WTC11 (cell line): ENCODE measurements at places on chromosomes 3 and 15. TPM values are rescaled to one million over a fixed set of nuclear protein-coding genes. Genes with fewer than 3 reads are reported as not detected.

The BFSP2 gene
- total RNA-seq: 0.44 TPM in 1 of 3 replicates, not detected in the others

The FANCD2OS gene
- total RNA-seq: not detected in 3 replicates

The LYZL4 gene
- not detected in 3 replicates for total RNA-seq

The CHDH gene
- total RNA-seq: 9.5 to 11.7 TPM (median 10.6 TPM) in 3 replicates

The COLQ gene
- total RNA-seq: 1.2 to 2.2 TPM (median 1.8 TPM) in 3 replicates

The IL20RB gene
- 2.3 to 3.1 TPM (median 2.4 TPM) in 3 replicates for total RNA-seq

The TMEM207 gene
- not detected in 3 replicates for total RNA-seq

The FBXL2 gene
- 2.6 to 2.9 TPM (median 2.8 TPM) in 3 replicates for total RNA-seq

The SLC22A13 gene
- 0.16 to 0.42 TPM (median 0.30 TPM) in 3 replicates for total RNA-seq

The PLA2G4B gene
- total RNA-seq: 5.5 to 11.0 TPM (median 7.9 TPM) in 3 replicates

DNA sequence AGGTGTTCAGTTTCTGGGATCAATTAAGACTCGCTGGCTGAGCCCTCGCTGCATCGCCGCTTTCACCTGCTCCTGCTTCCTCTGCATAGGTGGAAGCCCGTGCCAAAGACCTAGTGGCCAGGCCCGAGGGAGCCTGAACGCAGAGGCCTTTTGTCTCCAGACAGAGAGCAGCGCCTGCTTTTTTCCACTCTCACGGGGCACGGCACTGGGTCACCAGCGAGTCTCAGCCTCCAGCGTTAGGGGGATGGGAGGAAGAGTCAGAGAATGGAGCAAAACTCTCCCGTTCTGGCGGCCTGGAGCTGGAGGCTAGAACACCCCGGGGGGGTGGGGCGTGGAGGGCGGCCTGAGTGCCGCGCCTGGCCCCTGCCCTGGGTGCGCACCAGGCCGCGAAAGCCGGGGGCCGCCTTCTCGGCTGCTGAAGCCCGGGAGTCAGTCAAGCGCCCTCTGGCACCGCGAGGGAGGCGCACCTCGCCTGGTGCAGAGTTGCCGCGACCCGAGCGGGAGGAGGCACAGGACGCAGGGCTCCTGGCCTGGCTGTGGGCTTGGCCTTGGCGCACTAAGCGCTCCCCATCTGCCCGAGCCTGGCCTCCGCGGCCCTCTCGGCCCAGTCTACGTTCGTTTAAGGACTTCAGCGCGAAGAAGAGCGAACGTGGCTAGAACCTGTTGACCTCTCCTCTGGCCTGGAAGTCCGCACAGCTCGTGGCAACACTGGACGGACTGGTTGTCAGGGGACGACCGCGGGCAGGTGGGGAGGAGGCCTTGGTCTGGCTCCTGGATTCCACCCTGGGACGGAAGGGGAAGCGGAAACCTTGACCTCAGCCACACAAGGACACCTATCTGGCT, 21.5 kb downstream of the NR2F2 start:
- DNase-seq: peak; percentile 61

DNA sequence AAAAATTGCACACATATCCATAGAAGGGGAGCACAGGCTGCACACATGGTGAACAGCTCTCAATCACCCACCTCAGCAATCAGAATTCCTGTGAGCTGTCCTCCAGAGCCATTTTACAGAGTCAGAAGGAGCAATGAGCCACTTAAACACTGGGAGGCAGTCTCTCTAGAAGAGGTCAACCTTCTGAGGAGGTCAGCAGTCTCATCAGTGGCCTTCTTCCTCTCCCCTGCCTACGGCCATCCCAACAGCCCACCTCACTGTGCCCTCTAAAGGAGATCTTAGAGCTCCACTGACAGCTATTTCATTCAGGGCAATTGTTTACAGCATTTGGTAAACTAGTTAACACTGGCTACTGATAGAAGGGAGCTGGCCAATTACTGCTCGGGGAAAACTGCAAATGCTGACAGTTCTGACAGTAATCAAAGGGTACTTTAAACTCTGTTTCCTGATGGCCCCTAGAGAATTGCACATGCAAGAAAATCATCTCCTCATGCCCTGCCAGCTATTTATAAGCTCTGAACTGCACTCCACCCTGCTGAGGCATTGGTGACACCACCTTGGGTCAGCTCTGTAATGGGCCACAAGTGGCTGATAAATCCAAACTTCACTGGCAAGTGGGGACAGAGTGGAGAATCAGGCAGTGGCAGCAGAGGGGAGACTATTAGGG, 42.1 kb upstream of the TSPAN3 start:
- no peak for DNase-seq

GRCh38 chr3:86793786-86794185, 197.2 kb downstream of the VGLL3 start:
- DNase-seq: no peak

GRCh38 chr3:138443091-138443490, 8.7 kb downstream of the ESYT3 start:
- DNase-seq: no peak

DNA sequence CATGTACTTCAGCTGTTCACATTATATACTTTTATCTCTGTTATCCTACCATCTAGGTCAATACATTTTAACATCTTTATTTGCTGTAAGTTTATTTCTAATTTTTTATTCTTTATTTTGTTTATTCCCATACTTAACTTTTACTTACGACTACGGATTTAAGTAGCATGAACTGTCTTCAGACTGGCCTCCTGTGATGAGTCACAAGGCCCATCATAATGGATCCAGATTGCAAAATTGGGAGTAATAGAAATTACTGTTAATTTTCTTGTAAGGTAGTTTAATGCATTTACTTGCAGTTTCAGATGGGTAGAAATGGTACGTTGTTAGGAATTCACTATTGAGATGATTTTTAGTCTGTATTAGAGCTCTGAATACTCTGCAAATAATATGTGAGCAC, 45.9 kb downstream of the PPARG start:
- DNase-seq: no peak

DNA sequence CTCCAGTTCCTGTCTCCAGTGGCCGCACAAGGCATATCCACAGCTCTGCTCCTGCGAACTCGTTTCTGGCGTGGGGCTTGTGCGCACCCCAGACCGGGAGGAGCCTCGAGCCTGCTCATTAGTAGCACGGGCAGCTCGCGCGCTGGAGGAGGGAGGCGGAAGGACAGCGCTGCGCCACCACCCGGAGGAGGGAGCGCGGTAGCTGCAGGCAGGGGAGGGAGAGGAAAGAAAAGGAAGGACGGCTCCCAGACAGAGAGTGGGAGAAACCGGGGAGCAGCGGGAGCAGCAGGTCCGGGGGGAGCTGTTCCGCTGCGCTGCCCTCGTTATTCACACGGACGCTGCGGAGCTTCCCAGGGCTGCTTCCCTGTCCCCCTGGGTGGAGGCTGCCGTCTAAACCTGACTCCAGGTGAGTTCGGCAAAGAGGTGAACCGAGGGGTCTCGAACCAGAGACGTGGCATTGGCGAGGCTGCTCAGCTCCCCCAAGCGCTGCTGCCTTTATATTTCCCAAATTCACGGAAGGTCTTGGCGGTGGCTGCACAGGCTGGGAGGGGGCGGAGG, 121.3 kb upstream of the ZNF717 start:
- DNase-seq: peak; percentile 87

GRCh38 chr15:78726870-78727551, 84.3 kb downstream of the ADAMTS7 start:
- DNase-seq: peak; percentile 93

GRCh38 chr15:29986946-29987345, 95.8 kb upstream of the GOLGA8J start:
- no peak for DNase-seq

DNA sequence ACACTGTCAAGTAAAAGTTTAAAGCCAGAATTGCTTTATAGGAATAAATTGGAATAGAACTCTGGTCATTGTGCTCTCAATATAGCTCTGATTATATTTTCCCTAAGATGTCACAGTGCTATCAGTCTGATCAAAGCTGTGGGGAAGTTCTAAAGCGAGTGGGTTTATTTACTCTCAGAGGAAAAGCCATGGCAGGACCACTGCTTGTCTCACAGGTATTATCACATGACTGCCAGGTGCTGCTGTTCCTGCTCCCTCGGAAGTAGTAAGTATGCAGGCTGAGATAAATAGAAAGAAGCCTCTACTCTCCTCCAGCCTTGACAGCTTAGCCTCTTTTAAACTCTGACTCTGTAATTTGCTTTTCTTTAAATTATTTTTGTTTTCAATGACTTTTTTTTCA, 49.1 kb upstream of the UTS2B start:
- DNase-seq: no peak

DNA sequence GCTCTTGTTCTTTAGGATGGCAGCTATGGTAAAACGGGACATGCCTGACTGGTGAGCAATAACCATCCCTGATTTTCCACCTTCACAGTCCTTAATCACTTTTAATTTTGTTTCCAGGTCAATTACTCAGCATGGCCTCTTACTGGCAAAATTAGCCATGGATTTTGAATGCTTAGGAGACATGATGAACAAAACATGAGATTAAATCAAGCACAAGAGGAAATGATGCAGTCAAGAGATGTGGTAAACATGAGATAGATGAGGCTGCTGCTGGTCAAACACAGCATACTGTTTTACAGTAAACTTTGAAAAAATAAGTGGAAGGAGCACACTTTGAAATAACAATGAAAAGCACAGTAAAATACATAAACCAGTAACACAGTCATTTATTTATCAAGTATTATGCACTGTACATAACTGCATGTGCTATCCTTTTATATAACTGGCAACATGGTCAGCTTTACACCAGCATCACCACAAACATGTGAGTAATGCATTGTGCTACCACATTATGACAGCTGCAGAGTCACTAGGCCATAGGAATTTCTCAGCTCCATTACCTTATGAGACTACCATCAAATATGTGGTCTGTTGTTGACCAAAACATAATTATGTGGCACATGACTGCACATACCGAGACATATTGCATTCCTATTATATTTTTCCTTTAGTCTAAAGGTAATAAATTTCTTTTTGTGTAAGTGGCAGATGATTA, 30.1 kb upstream of the ZNF502 start:
- DNase-seq: no peak

GRCh38 chr3:147377412-147378367, 28.7 kb downstream of the ZIC4 start:
- peak; percentile 76 for DNase-seq

- DNase-seq: no peak
These were observed 19.3 kb downstream of the POMGNT2 start for GRCh38 chr3:43086460-43087165.

DNA sequence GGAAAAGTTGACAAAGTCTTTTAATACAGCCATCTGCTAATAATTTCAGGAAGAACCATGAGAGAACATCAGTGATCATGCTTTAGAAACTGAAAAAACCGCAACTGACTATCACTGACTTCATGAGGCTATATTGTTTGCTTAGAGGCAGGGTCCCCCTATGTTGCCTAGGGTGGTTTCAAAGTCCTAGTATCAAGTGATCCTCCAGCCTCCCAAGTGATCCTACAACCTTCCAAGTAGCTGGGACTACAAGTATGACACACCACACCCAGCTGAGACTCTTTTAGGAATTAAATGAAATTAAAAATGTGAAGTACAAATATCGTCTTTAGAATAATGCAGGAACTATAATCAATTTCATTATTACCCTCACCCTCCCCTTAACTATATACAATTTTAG, 58.3 kb upstream of the CSPG5 start:
- no peak for DNase-seq

DNA sequence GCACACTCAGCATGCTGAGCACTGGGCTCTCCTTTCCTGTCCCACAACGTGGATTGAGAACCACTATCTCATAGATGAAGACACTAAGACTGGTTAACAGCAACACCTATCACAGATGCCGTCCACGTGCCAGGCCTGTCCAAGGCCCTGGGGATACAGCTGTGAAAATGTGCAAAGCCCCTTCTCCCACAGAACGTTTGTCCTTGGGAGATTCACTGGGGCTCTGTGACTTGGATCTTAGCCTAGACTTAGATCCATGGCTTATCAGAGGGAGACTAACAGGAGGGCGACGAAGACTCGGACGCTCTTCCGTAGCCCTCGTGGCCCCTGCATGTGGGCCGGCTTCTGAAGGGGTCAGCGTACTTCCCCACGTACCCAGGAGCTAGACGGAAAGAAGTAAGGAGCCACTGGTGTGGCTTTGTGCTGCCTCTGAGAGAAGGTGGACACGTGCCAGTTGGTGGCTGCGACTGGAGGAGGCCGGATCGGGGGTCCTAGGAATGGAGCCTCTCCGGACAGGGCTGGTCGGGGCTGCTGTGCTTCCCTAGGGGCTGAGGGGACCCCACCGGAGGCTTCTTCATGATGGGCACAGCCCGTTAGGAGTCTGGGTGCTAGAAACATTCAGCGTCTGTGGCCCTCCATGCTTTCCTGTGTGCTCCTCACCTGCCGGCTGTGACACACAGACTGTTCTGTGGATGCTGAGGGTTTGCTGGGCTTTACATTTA, 964 bp downstream of the NRROS start:
- no peak for DNase-seq

- no peak for DNase-seq
These were observed 174.3 kb downstream of the EBLN2 start for GRCh38 chr3:73235768-73236167.

DNA sequence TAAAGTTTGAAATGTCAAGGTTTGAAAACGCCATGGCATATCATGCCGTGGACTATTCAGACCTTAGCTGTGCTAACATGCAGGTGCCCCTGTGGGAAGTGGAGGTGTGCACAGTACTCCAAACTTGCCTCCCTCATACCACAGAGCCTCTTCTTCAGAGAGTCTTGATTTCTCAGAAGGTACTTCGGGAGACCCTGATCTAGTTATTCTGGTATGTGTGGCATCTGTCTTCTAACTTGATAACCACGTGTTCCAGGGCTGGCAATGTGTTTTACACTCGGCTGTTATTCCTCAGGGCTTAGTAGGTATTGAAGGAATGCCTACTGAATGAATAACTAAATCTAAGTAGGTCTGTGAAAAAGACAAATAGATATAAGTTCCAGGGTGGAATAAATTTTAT, 309.9 kb downstream of the CLSTN2 start:
- no peak for DNase-seq

DNA sequence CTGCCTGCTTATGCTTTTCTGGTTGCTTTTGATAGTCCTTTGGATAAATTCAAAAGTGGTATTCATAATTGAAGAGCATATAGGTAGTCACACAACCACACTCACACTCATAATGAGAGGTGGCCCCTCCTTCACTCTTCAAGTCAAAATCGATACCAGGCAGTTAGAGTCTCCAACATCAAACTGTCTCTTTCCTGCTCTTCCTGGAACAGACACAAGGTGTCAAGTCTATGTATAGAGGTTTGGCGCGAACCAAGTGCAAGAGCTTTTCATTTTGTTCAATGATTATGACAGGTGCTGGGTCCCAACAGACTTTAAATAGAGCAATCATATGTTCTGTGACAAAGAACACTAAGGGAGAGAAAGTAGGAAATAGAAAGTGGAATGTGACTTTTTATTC, 29.9 kb upstream of the RGMA start:
- no peak for DNase-seq

- DNase-seq: peak; percentile 32
These were observed 24.9 kb upstream of the THRB start for GRCh38 chr3:24519368-24520100.

DNA sequence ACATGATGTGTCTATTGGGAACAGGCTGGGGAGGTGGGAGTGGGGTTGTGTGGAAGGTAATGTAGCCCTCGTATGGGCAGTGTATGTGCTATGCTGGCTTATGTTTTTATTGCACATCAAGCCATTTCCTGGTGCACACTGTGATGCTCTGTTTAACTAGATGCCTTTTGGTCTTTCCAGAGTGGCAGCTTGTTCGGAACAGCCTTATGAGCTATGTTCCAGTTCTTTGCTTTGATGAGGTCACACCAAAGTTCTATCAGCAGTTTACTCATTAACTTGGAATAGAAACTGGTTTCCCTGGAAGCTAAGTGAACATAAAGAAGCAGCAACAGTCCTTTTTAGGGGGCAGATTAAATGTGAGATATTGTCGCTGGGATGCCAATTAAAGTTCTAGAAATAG, 133.9 kb downstream of the DIPK2A start:
- no peak for DNase-seq

GRCh38 chr15:73048624-73049295, 3.5 kb upstream of the NEO1 start:
- no peak for DNase-seq
